ENCODE measurements at places on chromosomes 1 and 21.

GRCh38 chr1:183883623-183884022, 78.7 kb downstream of the RGL1 start:
- DNase-seq: no peak

DNA sequence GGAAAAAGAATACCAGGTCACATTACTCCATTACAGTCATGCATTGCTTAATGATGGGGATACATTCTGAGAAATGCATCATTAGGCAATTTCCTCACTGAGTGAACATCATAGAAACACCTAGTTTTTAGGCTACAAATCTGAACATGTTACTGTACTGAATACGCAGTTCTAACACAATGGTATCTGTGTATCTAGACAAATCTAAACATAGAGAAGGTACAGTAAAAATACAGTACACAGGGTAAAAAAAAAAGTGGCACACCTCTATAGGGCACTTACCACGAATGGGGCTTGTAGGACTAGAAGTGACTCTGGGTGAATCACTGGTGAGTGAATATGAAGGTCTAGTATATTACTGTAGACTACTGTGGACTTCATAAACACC, 115.7 kb downstream of the AKT3 start:
- no peak for DNase-seq

GRCh38 chr1:193260056-193260745, 73.8 kb upstream of the B3GALT2 start:
- no peak for DNase-seq

DNA sequence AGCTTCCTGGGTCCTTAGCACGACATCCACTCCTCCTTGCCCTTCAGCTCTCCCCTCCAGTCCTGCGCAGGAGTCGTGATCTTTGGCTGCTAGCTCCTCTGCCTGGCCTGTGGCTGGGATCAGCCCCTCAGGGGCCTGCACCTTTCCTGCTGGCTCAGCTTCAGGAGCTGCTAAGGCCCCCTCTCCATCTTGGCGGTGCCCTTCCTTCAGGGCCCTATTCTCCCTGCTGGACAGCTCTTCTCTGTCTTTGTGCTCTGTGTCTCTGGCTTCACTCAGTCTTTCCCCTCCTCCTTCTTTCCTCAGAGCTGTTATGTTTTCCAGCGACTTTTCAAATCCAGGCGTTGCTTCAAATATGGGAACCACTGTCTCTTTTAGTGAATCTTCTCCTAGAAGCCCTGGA, 59.5 kb upstream of the LRRC53 start:
- no peak for DNase-seq

GRCh38 chr1:15436881-15437442, 1.3 kb upstream of the CTRC start:
- DNase-seq: no peak

DNA sequence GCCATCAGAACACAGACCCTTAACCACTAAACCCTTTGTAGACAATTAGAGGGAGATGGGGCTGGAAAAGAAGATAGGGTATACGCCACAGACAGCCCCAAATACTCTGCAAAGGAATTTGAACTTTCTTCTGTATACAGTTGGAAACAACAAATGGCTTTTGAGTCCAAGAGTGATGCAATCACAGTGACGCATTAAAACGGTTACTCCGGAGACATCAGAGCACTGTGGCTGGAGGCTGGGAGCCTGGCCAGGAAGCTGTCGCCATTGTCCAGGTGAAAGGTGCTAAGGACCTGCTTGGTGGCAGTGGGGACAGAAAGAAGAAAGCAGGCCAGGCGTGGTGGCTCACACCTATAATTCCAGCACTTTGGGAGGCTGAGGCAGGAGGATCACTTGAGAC, 4.2 kb downstream of the FLAD1 start:
- no peak for DNase-seq

DNA sequence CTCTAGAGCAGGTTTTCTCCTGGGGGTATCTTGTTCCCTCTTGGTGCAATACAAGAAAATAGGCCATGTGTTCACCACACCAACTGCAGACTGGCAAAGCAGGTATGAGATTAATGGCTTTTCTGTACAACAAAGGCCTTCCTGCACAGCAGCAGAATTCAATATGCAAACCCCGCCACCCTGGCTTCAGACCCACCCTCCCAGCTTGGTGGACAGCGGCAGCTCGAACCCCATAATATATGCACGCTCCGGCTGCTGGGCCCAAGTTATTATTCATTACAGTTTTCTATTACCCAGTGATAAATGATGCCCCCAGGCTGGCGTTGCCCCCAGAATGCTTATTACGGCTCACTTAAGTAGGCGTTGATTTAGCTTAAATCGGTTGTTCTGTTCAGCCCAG, 144.2 kb downstream of the RRAGC start:
- DNase-seq: no peak

DNA sequence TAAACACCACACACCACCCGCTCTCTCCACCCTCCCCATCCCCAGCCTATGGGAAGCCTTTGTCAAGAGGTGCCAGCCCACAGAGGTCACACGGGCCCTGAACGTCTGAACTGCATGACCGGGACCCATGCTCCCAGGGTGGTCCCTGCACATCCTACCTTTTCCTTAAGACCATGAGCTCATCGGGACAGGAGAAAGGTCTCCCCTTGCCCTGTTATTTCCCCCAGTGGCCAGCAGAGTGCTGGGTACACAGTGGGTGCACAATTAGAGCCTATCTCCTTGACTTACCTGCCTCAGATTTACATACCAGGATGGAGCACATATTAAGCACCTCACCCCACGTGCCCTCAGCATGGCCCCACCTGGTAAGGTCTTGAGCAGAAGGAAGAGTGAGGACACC, 30.9 kb downstream of the ACTA1 start:
- no peak for DNase-seq

- DNase-seq: no peak
Measured at GRCh38 chr1:100455478-100456072, 82.4 kb upstream of the GPR88 start.

- no peak for DNase-seq
Measured at GRCh38 chr1:26170472-26170821, 739 bp downstream of the ZNF593 start.

DNA sequence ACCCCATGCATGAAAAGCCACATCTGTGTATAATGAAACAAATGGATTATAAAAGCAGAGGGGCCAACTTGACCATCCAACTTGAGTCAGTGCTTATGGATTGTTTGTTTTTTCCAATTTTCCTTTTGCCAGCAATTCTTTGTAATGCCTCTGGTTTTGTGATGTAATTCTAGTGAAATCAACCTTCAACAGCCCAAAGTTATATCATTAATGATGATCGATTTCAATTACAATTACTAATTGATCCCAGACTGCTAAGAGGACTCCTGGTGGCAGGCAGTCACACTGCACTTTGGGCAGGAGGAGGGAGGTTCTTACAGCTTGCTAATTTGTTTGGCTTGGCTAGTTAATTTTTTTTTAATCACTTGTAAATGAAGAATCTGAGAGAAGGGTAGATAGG, 552.3 kb downstream of the NUF2 start:
- DNase-seq: no peak

GRCh38 chr1:179599623-179600249, 8.1 kb downstream of the TDRD5 start:
- DNase-seq: no peak

DNA sequence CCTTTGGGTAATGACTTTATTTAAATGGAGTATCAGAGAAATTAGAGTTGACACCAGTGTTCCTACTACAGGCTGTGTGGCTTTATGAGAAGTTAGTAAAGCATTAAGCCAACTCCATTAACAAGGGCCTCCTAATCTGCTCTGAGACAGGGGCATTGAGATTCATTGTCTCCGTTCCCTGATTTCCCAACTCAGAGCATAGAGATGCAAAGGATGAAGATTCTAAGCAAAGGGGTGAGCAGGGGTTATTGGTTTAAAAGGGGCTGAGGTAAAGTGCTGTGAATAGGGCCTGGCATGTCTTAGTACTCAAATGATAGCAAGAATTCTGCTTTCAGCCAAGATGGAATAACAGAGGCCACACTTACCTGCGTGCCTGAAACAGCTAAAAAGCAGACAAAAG, 428.4 kb downstream of the PTPRU start:
- no peak for DNase-seq

GRCh38 chr1:213829780-213830179, 158.0 kb upstream of the PROX1 start:
- DNase-seq: no peak

DNA sequence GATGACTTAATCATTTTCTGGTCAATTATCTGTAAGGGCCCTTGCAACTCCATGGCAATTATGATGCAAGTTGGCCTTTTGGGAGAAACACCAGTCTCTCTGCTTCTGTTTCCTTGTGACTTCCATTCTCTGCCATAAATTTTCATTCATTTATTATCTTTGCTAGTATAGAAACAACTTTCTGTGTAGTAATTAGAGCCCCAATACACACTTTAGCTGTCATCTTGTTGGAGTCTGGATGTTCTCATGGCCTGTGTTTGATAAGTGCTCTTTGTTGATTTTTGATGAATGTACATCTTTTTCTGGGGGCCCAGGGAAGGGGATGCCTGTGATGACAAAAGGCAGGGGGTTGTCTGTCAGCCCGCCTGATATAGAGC, 22.4 kb downstream of the PROX1 start:
- DNase-seq: no peak

GRCh38 chr1:156657741-156658319, 15.9 kb downstream of the BCAN start:
- no peak for DNase-seq

GRCh38 chr21:41861987-41862386, 17.2 kb downstream of the PRDM15 start:
- no peak for DNase-seq

- no peak for DNase-seq
Measured at GRCh38 chr1:54678776-54679643, 36.7 kb upstream of the TTC4 start.

DNA sequence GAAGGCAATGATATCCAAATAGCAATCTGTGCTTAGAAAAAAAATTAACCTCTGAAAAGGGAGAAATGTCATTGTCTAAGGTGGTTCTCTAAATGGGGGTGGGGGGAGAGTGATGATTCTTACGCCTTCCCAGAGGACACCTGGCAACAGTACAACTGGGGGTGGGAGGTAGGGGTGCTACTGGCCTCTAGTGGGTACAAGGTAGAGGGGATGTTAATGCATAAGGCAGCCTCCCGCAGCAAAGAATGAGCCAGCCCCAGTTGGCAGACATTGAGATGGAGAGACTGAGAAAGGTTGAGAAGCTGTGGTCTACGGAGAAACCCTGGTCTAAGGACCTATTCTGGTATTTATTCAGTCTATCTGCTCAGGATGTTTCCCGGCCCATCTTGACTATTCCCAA, 472.2 kb upstream of the RUNX1 start:
- no peak for DNase-seq

DNA sequence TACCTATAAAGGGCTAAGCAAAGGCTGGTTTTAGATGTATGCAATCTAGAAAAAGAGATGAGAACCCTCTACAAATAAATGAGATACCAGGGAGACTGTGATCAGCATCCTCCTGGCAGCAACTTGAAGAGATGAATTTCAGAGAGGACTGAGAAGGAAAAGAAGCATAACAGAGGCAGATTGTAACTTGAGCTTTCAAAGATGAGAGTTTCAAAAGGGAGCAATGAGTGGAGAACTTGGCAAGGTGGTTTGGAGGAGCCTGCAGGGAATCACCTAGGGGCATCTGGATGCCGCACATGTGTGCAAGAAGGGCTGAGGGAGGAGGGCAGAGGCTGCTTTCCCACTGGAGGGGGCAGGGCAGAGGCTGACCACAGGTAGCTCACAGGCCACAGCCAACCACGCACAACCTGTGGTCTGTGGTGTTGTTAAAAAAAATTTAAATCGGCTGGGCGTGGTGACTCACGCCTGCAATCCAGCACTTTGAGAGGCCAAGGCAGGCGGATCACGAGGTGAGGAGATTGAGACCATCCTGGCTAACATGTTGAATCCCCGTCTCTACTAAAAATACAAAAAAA, 50.2 kb downstream of the PCNX2 start:
- DNase-seq: no peak

GRCh38 chr1:178376008-178376407, 120.8 kb downstream of the CLEC20A start:
- no peak for DNase-seq

DNA sequence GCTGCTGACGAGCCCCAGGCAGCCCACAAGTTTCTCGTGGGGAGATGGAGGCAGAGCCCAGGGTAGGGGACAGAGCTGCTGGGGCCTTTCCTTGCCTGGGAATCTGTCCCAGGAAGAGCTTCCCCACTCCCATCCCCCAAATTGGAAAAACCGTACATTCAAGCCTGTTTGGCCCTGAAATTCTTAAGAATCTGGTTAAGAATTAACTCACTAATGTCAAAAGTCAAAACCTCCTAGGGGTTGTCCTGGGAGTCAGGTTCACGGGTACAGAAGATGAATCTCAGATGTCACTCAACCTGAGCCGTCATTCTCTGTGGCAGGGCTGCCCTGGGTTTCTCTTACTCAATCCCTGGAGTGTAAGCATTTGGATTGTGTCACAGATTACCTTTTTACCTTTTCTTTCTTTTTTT, 8.4 kb downstream of the C1orf115 start:
- DNase-seq: no peak

DNA sequence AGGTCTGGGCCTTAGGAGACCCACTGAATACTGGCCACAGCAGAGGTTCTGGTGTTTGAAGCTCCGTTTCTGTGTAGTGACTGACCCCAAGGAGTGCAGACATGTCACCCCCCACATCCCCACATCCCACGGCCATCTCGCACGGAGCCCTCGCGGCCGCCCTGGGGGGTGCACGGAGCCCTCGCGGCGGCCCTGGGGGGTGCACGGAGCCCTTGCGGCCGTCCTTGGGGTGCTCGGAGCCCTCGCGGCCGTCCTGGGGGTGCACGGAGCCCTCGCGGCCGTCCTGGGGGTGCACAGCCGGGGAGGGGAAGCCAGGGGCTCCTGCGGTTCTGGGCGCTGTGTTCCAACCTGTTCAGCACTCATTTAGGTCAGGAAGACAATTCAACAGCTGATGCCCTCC, 68.4 kb downstream of the SCCPDH start:
- no peak for DNase-seq

DNA sequence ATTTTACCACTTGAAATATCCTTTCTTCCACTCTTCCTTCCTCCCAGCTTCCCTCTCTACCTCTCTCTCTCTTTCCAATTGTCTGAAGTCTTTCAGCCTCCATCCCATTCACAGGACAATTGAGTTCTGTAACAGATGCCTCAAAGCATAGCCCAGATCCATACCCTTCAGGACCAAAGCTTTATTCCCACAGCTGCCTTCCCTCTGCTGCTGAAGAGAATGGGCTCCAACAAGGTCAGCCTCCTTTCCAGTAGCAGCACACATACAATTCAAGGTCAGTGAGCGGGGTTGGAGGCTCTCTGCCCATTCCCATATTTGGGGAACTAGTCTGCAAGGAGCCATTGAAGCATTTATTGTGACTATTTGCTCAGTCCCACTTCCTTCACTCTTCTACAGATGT, 179.9 kb downstream of the DPYD start:
- no peak for DNase-seq

DNA sequence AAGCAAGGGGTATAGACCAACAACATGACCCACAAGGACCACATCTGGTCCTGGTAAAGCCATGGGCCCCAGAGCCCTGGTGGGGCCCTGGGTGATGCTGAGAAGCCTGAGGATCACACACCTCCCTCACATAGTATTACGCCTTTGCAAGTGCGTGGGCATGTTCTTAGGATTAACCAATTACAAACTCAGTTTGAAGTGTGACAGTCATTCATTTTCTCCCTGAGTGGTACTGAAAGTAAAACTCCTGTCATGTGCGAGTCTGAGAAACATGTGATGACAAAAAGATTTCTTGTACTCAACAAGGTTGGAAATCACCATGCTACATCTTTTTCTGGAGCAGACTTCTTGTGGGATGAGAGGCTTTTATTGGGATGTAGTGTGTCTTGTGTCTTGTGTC, 315.3 kb upstream of the DUSP10 start:
- DNase-seq: no peak

GRCh38 chr1:209335178-209335577, 248.3 kb upstream of the CAMK1G start:
- DNase-seq: no peak
